ENCODE measurements at places on chromosomes 11 and 22.

DNA sequence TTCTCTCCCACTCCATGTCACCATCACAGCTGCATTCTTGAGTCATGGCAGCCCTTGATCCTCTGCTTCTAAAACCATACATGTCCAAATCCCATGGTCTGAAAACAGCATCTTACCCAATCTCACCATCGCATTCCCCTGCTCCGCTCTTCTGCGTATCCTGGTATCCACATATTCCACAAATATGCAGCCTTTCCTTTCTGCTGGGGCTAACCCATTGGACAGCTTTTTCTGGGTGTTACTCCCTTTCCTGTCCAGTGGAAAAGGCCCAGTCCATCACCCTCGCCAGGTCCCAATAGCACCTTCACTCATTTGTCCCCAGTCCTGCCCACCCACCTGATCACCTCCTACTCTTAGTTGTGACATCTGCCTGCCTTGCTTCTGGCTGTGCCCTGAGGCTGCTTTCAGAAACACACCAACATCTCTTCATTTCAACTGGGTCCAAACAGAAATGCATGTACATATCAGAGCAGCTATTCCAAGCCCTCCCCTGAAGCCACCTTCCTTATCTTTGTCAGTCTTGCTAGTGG is 237.6 kb upstream of the TBCEL start:
- H3K36me3 ChIP-seq, result no peaks in the 10 kb centered on the region
- H3K4me3 ChIP-seq, result no peak overlapping the region
- no peak for DNase-seq
- peaks cover 14% of the 10 kb centered on the region for H3K27me3 ChIP-seq
- no peak overlapping the region for H3K27ac ChIP-seq

GRCh38 chr11:87368858-87369480 is 331.2 kb downstream of the TMEM135 start:
- no peaks in the 10 kb centered on the region for H3K4me1 ChIP-seq
- H3K27ac ChIP-seq, result peak overlapping the region; percentile 58
- no peaks in the 10 kb centered on the region for H3K27me3 ChIP-seq
- no peak overlapping the region for H3K4me3 ChIP-seq
- no peak for DNase-seq

DNA sequence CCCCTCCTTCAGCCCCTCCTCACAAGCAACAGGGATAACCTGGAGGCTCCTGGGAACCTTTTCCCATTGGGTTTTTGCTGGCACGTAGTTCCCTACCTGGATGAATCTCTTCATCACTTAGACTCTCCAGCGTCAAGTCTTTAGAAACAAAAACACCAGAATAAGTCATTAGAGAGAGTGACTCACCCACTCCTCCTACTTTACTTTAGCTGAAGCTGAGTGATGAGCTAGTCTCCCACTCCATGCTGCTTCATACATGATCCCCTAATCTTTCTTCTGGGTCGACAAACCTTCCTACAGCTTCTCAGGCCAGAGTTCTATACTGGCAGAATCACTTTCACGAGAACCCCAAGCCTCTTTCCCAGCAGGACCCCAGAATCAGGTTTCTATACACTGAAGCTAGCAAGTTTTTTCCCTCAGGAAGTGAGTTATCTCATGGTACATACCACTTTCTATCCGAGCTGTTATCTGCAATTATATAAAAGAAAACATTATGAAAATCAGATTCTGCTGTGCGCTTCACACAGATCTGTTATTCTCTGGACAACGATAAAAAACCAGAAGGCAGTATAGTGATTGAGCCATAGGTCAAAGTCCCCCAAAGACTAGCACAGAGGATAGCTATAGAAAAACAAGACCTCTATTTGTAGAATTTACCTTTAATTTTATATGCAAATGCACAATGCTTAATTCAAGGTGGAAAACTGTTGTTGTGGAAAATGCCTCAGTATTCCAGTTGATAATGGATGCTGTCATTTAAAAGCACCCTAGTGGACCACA is 18.7 kb downstream of the DRICH1 start:
- no peaks in the 10 kb centered on the region for H3K4me1 ChIP-seq
- no peaks in the 10 kb centered on the region for H3K27me3 ChIP-seq
- no peak overlapping the region for H3K27ac ChIP-seq
- DNase-seq, result no peak
- H3K36me3 ChIP-seq, result no peaks in the 10 kb centered on the region

DNA sequence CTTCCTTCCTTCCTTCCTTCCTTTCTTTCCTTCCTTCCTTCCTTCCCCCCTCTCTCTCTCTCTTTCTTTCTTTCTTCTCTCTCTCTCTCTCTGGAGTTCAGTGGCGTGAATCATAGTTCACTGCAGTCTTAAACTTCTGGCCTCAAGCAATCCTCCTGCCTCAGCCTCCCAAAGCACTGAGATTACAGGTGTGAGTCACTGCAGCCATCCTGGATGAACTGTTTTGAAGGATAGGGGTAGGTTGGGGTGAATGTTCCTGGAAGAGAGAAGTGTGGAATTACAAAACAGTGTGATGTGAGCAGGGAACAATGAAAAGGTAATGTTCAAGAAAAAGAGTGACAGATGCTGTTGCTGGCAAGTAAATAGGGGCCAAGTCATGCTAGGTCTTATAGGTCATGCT is 12.4 kb upstream of the PLET1 start:
- no peaks in the 10 kb centered on the region for H3K27me3 ChIP-seq
- no peaks in the 10 kb centered on the region for H3K4me1 ChIP-seq

DNA sequence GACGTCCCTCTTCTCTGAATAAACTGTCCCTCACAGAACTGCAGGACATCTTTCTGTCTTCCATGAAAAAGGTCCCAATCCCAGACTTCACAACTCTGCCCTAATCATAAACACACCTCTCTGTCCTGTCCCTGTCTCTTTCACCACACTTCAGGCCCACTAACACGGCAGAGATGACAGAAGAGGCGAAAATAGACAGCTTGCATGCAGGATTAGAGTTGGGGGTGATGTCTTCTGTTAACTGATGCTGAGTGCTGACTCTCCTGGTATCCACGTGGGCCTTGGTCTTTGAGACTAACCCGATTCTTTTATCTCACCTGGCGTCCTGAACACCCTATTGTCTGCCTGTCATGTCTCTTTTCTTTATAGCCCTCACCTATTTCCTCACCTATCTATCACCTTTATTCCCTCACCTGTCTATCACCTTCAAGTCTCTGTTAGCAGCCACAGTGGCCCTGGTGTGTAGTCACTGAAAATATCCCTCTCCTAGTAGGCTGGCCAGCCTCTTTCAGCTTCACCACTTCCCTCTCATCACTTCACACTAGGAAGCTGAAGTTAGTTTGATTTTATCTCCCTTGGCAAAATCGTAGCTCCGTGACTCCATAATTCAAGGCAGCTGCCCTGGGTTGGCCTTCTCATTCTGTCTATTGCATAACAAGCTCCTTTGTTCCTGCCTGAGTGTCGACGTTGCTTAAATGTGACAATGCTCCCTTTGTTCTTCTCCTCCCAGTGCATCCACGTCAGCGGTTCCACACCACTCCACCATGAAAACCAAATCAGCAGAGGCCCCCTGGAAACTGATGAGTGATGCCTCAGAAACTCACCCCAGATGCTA is 30.6 kb upstream of the DRD2 start:
- H3K36me3 ChIP-seq, result no peaks in the 10 kb centered on the region
- H3K27ac ChIP-seq, result no peak overlapping the region
- no peaks in the 10 kb centered on the region for H3K4me1 ChIP-seq
- DNase-seq, result no peak

GRCh38 chr11:125952973-125953372 is 7.1 kb downstream of the VSIG10L2 start:
- H3K4me3 ChIP-seq, result peak overlapping the region; percentile 39
- H3K27me3 ChIP-seq, result peaks cover 24% of the 10 kb centered on the region
- peak; percentile 70 for DNase-seq
- no peaks in the 10 kb centered on the region for H3K4me1 ChIP-seq

GRCh38 chr11:115556984-115557383 is 52.8 kb upstream of the CADM1 start:
- no peak overlapping the region for H3K27ac ChIP-seq
- no peaks in the 10 kb centered on the region for H3K4me1 ChIP-seq
- no peaks in the 10 kb centered on the region for H3K36me3 ChIP-seq
- no peaks in the 10 kb centered on the region for H3K27me3 ChIP-seq

GRCh38 chr11:11620921-11621572 is 758 bp downstream of the GALNT18 start:
- no peaks in the 10 kb centered on the region for H3K36me3 ChIP-seq
- peaks cover 11% of the 10 kb centered on the region for H3K4me1 ChIP-seq
- peaks cover 13% of the 10 kb centered on the region for H3K27me3 ChIP-seq
- peak; percentile 82 for DNase-seq

DNA sequence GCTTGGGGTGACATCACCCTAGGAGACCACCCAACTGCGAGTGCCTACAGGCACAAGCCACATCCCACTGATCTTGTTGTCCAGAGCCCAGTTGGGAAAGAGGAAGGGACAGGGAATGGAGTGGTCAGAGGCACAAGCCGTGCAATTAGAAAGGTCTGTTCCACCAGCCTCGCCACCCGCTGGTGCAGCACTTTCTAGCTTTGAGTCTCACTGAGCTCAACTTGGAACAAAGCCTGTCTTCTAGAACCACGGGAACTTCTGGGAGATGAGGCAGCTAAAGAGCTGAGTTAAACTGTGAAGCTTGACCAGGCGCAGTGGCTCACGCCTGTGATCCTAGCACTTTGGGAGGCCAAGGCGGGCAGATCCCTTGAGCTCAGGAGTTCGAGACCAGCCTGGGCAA is 29.3 kb downstream of the TPBGL start:
- H3K27ac ChIP-seq, result no peak overlapping the region
- no peaks in the 10 kb centered on the region for H3K4me1 ChIP-seq
- H3K4me3 ChIP-seq, result no peak overlapping the region
- no peaks in the 10 kb centered on the region for H3K27me3 ChIP-seq
- peaks cover 94% of the 10 kb centered on the region for H3K36me3 ChIP-seq

GRCh38 chr11:118715837-118716260 is 36.4 kb upstream of the TREH start:
- H3K4me1 ChIP-seq, result no peaks in the 10 kb centered on the region
- DNase-seq, result peak; percentile 6
- no peaks in the 10 kb centered on the region for H3K36me3 ChIP-seq
- peak overlapping the region; percentile 8 for H3K27ac ChIP-seq
- H3K27me3 ChIP-seq, result no peaks in the 10 kb centered on the region

- DNase-seq, result no peak
- H3K4me3 ChIP-seq, result no peak overlapping the region
- H3K4me1 ChIP-seq, result peaks cover 19% of the 10 kb centered on the region
- H3K27me3 ChIP-seq, result no peaks in the 10 kb centered on the region
Observed at GRCh38 chr11:12117200-12117599, 6.8 kb downstream of the MICAL2 start.

- no peak overlapping the region for H3K27ac ChIP-seq
- peaks cover 6% of the 10 kb centered on the region for H3K4me1 ChIP-seq
- DNase-seq, result no peak
- no peaks in the 10 kb centered on the region for H3K27me3 ChIP-seq
- H3K36me3 ChIP-seq, result peaks cover 99% of the 10 kb centered on the region
Observed at GRCh38 chr11:44116234-44116830, 20.9 kb downstream of the EXT2 start.

DNA sequence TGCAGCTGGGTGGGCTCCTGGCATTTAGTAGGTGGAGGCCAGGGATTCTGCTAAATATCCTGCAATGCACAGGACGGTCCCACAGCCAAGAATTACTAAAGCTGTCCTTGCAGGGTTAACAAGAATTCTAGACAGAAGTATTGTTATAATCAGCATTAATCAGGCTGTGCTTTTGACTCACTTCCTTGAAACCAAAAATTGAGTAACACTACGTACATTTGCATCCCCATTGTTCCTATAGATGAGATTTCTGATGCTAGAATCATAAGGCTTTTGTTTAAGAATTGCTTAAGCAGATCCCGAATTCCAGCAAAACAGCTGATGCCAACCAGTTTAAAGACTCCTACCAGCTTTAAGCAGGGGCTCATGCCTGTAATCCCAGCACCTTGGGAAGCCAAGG is 11.4 kb downstream of the SLC6A5 start:
- H3K27ac ChIP-seq, result no peak overlapping the region
- no peak for DNase-seq
- peaks cover 4% of the 10 kb centered on the region for H3K4me1 ChIP-seq
- no peaks in the 10 kb centered on the region for H3K27me3 ChIP-seq
- no peak overlapping the region for H3K4me3 ChIP-seq
- no peaks in the 10 kb centered on the region for H3K36me3 ChIP-seq

DNA sequence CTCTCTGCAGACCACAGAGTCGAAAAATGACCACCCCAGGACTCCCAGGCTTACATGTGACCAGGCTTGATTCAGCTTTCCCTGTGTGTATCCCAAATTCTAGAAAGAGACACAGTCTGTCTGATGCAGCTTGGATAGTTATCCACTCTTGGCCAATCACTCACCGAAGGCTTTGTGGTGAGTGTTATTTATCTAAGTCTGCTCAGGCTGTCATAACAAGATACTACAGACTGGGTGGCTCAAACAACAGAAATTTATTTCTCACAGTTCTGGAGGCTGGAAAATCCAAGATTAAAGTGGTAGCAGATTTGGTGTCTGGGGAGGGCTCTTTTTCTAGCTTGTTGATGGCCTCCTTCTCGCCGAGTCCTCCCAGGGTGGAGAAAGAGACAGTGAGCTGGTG is 63.2 kb downstream of the ZBTB16 start:
- H3K27me3 ChIP-seq, result no peaks in the 10 kb centered on the region
- H3K4me1 ChIP-seq, result peaks cover 60% of the 10 kb centered on the region
- H3K4me3 ChIP-seq, result no peak overlapping the region

GRCh38 chr11:72981080-72981479 is 161.0 kb downstream of the FCHSD2 start:
- DNase-seq, result no peak
- peaks cover 56% of the 10 kb centered on the region for H3K36me3 ChIP-seq
- no peak overlapping the region for H3K4me3 ChIP-seq

GRCh38 chr22:49170053-49170452 is 657.6 kb downstream of the BRD1 start:
- DNase-seq, result no peak
- H3K4me1 ChIP-seq, result no peaks in the 10 kb centered on the region
- no peaks in the 10 kb centered on the region for H3K36me3 ChIP-seq
- no peak overlapping the region for H3K4me3 ChIP-seq
- no peak overlapping the region for H3K27ac ChIP-seq

GRCh38 chr11:73271936-73272679 is at the start of gene P2RY6:
TSS of gene P2RY6 (plus strand) at chr11:73272338. CDS start at chr11:73296519, 24,181 bp downstream.
- H3K4me3 ChIP-seq, result peak within 1 kb of the TSS; percentile 65
- DNase-seq, result no peak
- peak within 1 kb of the TSS; percentile 20 for H3K27ac ChIP-seq
- H3K36me3 ChIP-seq, result no peaks in the 10 kb centered on the region

DNA sequence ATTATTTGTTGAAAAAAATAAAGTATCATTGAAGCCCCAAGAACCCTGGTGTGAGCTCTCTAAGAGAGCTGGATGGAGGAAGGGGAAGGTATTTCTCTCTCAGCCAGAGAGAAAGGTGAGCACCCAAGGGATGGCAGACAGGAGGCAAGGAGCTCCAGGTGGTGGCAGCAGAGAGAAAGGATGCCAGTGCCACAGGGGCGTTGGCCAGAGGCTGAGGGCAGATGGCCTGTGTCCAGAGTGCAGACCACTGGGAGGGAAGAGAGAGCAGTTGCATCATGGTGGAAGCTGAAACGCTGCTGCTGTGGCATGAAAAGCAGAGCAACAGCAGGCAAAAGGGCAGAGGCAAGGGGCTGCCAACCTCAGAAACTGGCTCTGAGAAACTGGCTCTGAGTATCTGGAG is 8.5 kb downstream of the SPON1 start:
- H3K27ac ChIP-seq, result no peak overlapping the region
- H3K27me3 ChIP-seq, result no peaks in the 10 kb centered on the region
- DNase-seq, result no peak

- H3K36me3 ChIP-seq, result no peaks in the 10 kb centered on the region
- H3K27ac ChIP-seq, result no peak overlapping the region
- no peaks in the 10 kb centered on the region for H3K27me3 ChIP-seq
- no peaks in the 10 kb centered on the region for H3K4me1 ChIP-seq
- H3K4me3 ChIP-seq, result no peak overlapping the region
Observed at GRCh38 chr22:47218671-47219070, 456.2 kb downstream of the TBC1D22A start.

All from spleen (tissue), 13 donors.